Sigmoid colon (tissue), 7 donors: ENCODE measurements at places on chromosomes 11 and 22. TPM values are rescaled to one million over a fixed set of nuclear protein-coding genes. Genes with fewer than 3 reads are reported as not detected.

SLC7A4 gene
- total RNA-seq, result 0.41 TPM

DNA sequence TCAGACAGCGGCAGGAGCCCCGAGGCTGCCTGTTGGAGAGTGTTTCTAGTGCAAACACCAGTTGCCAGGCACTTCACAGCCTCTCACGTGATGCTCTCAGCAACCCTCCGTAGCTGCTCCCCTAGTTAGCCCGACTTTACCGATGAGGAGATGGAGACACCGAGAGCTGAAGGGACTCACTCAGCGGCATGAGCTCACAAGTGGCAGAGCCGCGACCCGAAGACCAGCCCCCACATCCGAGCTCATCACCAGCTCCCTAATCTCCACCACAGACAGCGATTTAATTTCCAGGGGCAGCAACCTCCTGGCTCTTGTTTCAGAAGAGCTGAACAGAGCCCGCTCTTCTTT, 28.7 kb upstream of the RTL6 start:
- no peak for DNase-seq
- no peaks in the 10 kb centered on the region for H3K36me3 ChIP-seq
- H3K27ac ChIP-seq, result no peak overlapping the region
- no peaks in the 10 kb centered on the region for H3K27me3 ChIP-seq
- no peak overlapping the region for H3K4me3 ChIP-seq
- H3K4me1 ChIP-seq, result peaks cover 23% of the 10 kb centered on the region

- DNase-seq, result no peak
- no peak overlapping the region for H3K27ac ChIP-seq
- H3K4me1 ChIP-seq, result no peaks in the 10 kb centered on the region
- no peaks in the 10 kb centered on the region for H3K36me3 ChIP-seq
- H3K4me3 ChIP-seq, result no peak overlapping the region
- H3K27me3 ChIP-seq, result no peaks in the 10 kb centered on the region
These were observed 17.3 kb upstream of the LMO2 start for GRCh38 chr11:33909150-33909549.

KRTAP5-2 gene
- not detected for total RNA-seq

TRIM51G gene
- total RNA-seq, result not detected

DNA sequence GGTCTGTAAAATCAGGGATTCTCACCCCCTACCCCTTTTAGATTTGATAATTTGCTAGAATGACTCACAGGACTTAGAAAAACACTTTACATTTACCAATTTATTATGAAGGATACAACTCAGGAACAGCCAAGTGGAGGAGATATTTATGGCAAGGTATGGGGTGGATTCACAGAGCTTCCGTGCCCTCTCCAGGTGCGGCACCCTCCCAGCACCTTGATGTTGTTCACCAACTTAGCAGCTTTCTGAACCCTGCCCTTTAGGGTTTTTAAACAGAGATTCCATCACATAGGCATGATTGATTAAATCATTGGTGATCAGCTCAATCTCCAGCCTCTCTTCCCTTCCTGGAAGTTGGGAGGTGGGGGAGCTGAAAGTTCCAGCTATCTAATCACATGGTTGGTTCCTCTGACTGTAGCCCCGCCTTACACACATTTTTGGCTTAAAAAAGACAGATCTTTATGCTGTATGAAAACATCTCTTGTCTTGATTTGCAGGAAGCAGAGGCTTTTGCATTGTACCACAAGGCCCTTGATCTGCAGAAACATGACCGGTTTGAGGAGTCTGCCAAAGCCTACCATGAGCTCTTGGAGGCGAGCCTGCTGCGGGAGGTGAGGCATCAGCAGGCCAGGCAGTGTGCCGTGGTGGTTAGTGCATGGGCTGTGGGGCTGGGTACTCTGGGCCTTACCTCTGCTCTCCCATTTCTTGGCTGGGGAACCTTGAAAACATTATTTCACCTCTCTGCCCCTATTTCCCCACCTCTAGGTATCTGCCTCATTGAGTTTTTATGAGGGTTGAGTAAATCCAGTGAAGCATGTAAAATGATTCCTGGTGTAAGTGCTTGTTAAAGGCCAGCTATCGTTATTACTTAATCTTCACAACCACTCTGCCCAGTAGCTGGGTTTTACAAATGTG, 27.0 kb downstream of the CABIN1 start:
- no peaks in the 10 kb centered on the region for H3K27me3 ChIP-seq
- H3K4me3 ChIP-seq, result no peak overlapping the region
- H3K4me1 ChIP-seq, result no peaks in the 10 kb centered on the region
- no peaks in the 10 kb centered on the region for H3K36me3 ChIP-seq
- no peak overlapping the region for H3K27ac ChIP-seq
- no peak for DNase-seq

- no peak for DNase-seq
- peaks cover 4% of the 10 kb centered on the region for H3K27me3 ChIP-seq
- peaks cover 7% of the 10 kb centered on the region for H3K4me1 ChIP-seq
- no peaks in the 10 kb centered on the region for H3K36me3 ChIP-seq
- no peak overlapping the region for H3K4me3 ChIP-seq
- H3K27ac ChIP-seq, result no peak overlapping the region
These were observed 68.5 kb downstream of the SCUBE1 start for GRCh38 chr22:43274595-43275240.

DNA sequence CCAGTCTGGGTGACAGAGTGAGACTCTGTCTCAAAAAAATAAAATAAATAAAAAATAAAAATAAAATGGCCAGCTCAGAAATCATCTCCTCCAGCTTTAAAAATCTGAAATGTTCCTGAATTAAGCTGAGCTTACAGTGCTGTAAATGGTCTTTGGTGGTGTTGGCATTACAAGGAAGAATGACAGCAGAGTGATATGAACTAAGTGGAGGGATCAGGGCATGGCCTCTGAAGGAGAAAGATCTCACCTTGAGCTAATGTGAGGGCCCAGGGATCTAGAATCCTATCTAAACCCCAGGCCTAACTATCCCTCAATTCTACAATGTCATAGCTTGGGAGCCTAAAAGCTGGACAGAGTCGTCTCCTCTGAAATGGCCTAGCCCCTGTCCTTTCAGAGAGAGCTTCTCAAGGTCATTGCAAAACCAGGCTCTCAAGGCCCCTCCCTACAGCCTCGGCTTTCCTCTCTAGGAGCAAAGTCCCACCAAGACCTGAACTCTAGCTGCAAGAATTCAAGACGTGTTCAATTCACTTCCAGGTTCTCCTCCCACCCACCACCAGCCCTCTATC, 345.4 kb downstream of the BUD13 start:
- H3K4me1 ChIP-seq, result no peaks in the 10 kb centered on the region
- no peak for DNase-seq
- no peaks in the 10 kb centered on the region for H3K27me3 ChIP-seq

C1QTNF4 gene
- total RNA-seq, result 6.1 TPM

GRCh38 chr22:38973289-38974169, 8.6 kb upstream of the APOBEC3B start:
- no peak overlapping the region for H3K27ac ChIP-seq
- no peaks in the 10 kb centered on the region for H3K4me1 ChIP-seq
- H3K27me3 ChIP-seq, result no peaks in the 10 kb centered on the region
- DNase-seq, result no peak

OR52N4 gene
- 1.8 TPM for total RNA-seq

DNA sequence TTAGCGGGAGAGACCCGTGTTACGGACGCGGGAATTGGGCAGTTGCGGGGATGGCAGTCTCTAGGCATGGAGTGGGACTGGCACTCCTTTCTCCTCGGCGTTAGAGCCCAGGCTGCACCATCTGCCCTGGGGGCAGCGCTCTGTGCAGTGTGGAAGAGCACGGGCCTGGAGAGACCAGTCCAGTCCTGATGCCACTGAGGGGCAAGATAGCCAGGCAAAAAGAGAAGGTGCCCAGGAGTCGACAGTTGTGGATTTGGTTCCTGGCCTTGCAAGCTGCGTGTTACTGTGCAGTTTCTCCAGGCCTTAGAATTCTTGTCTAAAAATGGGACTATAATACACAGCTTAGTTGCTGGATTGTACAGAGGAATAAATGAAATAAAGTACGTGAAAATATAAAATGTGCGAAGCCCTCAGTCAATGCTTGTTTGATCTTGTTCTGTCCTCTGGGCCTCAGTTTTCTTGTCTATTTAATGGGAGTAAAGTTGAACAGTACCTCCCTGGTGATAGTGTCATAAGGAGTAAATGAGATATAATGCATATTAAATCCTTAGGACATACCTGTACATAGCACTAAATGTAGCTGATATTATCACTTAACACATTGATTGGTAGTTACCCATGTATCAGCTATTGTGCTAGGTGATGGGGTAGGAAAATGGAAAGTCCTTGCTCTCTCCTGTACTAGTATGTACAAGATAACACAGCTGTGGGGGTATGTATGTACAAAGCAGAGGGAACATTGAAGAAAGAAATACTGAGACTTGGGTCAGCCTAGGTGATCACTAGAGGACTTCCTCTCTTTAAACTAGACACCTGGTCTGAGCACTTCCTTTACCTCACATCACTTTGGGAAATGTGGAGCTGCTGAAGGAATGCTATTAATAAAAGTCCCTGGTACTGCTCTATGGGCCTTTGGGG, 1.2 kb downstream of the ATXN10 start:
- peak overlapping the region; percentile 87 for H3K27ac ChIP-seq
- peaks cover 47% of the 10 kb centered on the region for H3K4me1 ChIP-seq
- no peaks in the 10 kb centered on the region for H3K27me3 ChIP-seq
- peak overlapping the region; percentile 85 for H3K4me3 ChIP-seq
- H3K36me3 ChIP-seq, result no peaks in the 10 kb centered on the region
- no peak for DNase-seq

DNA sequence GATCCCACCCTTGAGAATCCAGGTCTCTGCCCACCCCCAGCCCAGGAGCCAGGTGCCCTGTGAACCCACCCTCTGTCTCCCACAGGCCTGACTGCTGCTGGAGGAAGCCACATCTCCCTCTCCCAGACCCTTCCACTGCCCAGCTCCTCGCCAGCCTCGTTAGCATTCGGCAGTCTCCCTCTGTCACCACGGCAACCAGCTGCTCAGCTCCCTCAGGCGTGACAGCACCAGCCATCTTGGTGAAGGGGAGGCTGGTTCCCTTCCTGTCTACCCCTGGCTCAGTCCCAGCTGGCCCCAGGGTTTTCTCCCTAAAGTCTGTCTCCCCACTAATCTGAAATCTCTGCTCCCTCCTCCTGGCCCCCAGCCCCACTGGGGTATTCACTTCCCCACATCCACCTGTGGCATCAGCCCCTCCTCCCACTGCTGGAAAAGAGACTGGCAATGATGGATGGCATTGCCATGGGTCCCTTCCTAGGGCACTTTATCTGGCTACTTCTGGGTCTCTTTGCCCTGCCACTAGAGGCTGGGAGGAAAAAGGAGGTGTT, 28.1 kb downstream of the NRXN2 start:
- H3K4me1 ChIP-seq, result no peaks in the 10 kb centered on the region
- no peak overlapping the region for H3K4me3 ChIP-seq
- no peaks in the 10 kb centered on the region for H3K36me3 ChIP-seq
- DNase-seq, result no peak
- H3K27ac ChIP-seq, result no peak overlapping the region
- peaks cover 14% of the 10 kb centered on the region for H3K27me3 ChIP-seq

GRCh38 chr11:3196161-3197043, 22.2 kb downstream of the MRGPRG start:
- no peak overlapping the region for H3K4me3 ChIP-seq
- H3K36me3 ChIP-seq, result no peaks in the 10 kb centered on the region
- H3K27ac ChIP-seq, result no peak overlapping the region
- no peaks in the 10 kb centered on the region for H3K4me1 ChIP-seq
- H3K27me3 ChIP-seq, result no peaks in the 10 kb centered on the region

DNA sequence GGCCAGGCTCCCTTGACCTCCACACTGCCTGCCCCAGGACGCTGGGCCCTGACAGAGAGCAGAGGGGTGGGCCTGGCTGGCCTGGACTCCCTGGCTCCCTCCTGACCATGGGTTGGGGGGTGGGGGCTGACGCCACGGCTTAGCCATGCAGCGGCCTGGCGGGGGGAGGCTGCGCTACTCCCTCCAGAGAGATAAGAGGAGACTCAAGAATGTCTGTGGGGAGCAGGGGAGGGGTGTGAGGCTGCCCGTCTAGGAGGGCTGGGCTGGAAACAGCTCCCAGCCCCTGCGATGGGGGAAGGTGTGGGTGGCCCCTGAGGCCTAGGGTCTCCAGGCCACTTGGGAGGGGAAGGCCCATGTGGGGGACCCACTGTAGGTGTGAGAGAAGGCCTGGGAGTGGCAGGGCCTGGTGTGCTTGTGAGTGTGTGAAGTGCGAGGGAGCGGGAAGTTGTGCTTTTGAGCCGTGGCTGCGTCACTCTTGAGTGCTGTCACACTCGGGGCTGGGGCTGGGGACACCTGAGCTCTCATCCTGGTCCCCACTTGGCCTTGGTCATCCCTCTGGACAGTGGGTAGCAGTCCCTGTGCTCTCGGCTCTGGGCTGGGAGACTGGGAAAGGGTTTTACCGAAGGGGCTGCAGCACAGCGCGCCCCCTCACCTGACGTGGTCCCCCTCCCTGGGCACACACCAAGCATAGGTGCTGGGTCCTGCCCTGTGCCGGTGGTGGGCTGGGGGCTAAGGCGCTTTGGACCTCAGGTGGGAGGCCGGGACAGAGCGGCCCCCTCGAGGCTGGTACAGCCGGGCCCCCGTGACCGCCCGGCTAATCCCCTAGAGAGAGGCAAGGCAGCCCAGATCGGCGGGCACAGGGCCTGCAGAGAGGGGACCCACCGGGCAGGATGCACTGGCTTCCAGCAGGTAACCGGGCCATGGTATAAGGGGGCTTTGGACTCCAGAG, 2.4 kb downstream of the MYRF start:
- no peak for DNase-seq
- H3K4me3 ChIP-seq, result no peak overlapping the region
- peaks cover 35% of the 10 kb centered on the region for H3K27me3 ChIP-seq
- no peak overlapping the region for H3K27ac ChIP-seq

GRCh38 chr11:3050386-3051195, 6.6 kb downstream of the CARS1 start:
- H3K36me3 ChIP-seq, result no peaks in the 10 kb centered on the region
- no peaks in the 10 kb centered on the region for H3K27me3 ChIP-seq
- peaks cover 74% of the 10 kb centered on the region for H3K4me1 ChIP-seq
- no peak overlapping the region for H3K4me3 ChIP-seq
- DNase-seq, result no peak
- peak overlapping the region; percentile 91 for H3K27ac ChIP-seq

DNA sequence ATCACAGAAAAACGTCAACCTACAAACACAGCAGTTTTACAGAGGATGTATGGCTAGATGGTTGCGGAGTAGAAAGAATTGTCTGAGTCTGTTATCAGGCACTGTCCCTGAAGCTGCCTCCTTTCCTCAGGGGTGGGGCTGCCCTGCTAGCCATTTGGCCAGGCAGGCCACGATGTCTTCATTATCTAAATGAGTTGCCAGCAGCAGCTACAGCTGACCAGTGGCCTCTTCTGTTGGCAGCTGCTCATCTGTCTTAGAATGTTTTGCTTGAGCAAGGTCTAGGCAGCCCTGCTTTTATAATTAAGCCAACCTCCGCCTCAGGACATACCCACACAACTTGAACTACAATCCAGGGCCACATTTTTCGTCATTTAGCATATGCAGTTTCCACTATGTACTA, 17.5 kb downstream of the SLC6A5 start:
- no peak overlapping the region for H3K4me3 ChIP-seq
- H3K27ac ChIP-seq, result no peak overlapping the region
- H3K4me1 ChIP-seq, result no peaks in the 10 kb centered on the region
- no peak for DNase-seq
- no peaks in the 10 kb centered on the region for H3K36me3 ChIP-seq
